EH (cell line): ENCODE measurements at places on chromosomes 6 and 20.

GRCh38 chr20:42435230-42435629 is 754.5 kb downstream of the PTPRT start:
- DNase-seq = no peak

DNA sequence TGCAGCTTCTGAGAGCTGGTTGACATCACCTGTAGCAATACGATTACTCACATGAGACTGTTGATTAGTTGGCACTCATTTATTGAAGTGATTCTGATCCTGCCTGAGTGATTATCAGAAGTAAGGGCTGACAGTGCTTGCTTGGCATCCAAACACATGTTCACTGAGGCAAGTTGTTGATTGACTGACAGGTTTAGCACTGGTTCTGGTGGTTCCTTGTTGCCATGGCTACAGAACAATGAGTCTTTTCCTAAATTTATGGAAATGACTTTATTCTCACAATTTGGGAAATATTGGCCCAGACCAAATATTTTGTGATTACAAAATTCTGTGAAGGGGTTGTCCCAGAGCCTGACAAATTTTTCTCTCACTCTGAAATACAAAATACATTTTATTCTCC is 146.0 kb upstream of the RAB32 start:
- DNase-seq = no peak

GRCh38 chr6:90434094-90434493 is 137.5 kb upstream of the BACH2 start:
- DNase-seq = peak; percentile 6

DNA sequence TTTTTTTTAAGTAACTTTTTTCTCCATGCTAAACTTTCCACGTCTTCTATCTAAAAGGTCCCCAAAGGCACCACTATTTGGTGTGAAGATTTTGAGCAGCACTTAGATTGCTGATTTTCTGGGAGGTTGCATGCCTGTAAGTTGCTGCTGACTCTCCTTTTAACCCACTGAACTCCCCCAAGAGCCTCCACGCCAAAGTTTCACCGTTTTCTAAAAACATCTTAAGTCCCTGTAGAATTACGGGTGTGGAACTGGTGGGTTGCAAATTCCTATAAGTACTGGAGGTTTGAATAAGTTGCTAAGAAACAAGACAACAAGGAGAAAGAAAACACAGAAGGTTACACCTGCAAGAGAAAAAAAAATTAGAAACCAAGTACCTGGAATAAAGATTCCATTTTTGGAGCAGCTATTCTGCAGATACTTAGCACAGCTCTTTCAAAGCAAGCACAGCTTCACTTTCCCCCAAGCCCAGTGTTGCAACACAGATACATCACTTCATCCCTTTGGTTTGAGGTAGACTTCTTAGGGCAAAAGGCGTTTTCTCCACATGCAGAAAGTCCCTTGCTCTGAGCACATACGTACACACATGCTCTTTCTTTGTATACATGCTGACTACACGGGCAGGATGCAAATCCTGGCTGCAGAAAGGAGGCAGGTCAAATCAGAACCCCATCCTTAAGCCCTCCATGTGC is 5.0 kb downstream of the JAG1 start:
- DNase-seq = peak; percentile 20

DNA sequence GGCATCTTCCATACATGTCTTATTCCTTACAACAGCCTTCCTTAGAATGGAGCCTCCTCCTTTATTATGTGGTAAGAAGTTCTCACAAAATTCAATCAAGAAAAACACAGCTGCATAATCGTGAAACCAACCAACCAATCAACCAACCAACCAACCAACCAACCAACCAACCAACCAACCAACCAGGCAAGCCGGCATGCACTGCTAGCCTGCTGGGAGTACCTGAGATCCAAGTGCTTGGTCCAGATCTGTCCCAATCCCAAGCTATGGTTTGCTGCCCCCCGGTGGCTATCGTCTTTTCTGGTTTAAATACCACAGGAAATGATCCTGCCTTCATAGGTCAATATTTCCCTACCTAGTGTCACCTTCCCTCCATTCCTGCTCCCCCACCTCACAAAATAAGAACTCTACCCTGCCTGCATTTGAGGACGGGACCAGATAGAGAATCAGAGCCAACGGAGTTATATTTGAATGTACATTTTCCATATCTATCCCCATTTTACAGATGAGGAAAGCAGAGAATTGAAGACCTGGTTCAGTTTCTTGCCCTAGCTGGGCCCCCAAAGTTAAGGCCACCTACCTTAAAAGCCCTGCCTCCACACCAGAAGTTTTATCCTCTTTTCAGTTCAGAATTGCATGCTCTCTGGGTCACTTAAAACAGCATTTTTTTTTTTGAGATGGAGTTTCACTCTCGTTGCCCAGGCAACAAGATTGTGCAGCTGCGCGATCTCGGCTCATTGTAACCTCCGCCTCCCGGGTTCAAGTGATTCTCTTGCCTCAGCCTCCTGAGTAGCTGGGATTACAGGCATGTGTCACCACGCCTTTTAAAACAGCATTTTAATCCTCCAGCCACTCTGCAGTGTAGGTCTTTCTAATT is 27.1 kb downstream of the RAB44 start:
- DNase-seq = peak; percentile 71

GRCh38 chr20:42190084-42190483 is 571.9 kb upstream of the CHD6 start:
- DNase-seq = no peak

DNA sequence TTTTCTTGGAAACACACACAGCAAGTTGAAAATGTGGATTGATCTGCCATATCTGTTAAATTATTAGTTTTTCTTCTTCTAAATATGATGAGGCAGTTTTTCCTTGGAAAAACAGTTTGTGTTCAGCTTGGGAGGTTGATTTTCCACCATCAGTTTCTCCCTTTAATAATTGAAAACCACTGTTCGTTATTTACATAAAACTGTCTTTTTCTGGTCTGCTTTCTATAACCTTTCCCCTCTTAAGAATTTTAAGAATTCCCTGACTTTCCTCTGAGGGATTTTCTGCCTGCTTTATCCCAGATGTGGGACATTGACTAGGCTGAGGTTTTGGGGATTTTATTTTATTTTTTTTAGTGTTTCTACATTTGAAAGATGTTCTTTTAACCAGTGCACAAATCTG is 27.2 kb downstream of the DSE start:
- peak; percentile 82 for DNase-seq

DNA sequence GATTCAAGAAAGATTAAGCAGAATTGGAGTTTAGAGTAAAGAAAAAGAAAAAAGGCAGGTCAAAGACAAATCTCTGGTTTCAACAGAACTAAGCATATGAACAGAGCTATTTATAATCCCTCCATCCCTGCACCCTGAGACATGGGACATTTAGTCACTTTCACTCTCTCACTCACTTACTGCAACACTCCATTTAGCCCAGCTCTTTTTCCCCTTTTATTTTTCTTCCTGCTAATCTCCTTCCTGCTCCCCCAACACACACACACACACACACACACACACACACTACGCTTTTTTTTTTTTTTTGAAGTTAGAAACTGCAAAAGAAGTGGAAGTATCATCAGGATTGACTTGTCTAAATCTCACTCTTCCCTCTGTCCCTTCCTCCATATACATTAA is 45.1 kb upstream of the TBC1D7 start:
- peak; percentile 7 for DNase-seq

GRCh38 chr6:18551228-18551627 is 164.1 kb downstream of the RNF144B start:
- peak; percentile 62 for DNase-seq

DNA sequence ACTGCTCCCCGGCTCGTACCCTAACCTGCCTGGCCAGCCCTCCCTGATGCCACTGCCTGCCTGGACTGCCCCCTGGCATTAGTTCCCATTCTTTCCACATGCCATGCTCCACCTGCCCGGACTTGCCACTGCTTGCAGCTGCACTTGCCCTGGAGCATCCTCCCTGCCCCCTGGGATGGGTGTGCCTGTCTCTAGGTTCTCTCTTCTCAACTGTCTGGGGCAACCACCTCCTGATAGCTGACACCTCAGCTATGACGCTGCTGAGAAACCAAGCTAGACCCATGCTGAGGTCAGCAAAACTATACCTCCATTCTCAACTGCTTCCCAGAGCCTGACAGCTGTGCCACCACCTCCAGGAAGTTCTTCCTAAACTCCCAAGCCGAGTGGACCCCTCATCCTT is 72.1 kb downstream of the PERP start:
- DNase-seq = no peak

GRCh38 chr20:51020657-51021056 is 2.2 kb downstream of the KCNG1 start:
- DNase-seq = no peak

- DNase-seq = no peak
These were observed 144.9 kb downstream of the THBS2 start for GRCh38 chr6:169108753-169109152.

DNA sequence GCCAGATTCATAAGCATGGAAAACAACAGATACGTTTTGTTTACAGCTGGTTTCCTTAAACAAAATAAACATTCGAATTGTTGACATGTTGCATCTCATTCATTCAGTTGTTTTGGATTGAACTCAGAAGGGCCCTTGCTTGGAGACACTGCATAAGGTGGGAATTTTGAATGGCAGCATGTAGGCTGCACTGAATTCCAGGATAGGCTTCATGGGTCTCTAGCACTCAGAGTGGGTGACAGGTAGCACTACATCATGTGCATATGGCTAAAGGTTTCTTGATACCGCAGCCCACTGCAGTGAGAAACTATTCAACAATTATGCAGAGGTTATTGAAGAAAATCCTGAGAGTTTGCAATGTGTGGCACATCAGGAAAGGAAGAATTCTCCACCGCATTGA is 1.6 kb downstream of the BEND6 start:
- no peak for DNase-seq

- peak; percentile 86 for DNase-seq
These were observed 394.6 kb upstream of the JARID2 start for GRCh38 chr6:14851281-14851680.

DNA sequence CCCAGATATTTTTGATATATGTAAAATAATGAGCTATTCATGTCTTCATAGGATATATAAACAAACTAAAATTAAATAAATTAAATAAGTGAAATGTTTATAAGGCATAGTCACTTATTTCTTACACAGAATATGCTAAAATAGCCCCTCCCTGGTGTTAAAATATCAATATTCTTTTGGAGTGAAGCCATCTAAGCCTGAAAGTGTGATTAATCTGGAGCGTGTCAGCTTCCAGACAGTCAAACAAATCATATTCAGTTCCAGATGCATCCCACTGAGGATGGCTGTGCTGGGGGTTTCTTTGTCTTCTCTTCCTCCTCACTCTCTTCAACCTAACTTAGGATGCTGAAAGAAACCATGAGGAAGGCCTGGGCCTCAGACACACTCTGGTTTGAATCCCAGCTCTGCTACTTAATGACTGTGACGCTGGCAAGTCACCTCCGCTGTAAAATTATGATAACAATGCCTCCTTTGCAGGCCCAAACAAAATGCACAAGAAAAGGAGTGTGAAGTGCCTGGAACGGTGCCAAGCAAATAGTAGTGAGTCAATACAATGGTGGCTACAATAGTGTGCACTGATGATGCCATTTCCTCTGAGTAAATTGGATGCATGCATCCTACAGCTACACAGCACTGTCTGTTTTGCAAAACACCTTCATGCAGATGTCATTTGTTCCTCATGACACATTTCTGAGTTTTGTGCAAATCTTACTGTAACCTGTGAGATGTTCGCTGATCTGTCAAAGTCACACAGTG is 161.4 kb downstream of the FOXC1 start:
- peak; percentile 53 for DNase-seq

GRCh38 chr20:63696628-63697356 is at the start of gene TNFRSF6B:
Gene TNFRSF6B (plus strand): TSS chr20:63696652. CDS start chr20:63696768, 116 bp downstream.
- no peak for DNase-seq

GRCh38 chr6:112920994-112921393 is 573.9 kb downstream of the RFPL4B start:
- no peak for DNase-seq

DNA sequence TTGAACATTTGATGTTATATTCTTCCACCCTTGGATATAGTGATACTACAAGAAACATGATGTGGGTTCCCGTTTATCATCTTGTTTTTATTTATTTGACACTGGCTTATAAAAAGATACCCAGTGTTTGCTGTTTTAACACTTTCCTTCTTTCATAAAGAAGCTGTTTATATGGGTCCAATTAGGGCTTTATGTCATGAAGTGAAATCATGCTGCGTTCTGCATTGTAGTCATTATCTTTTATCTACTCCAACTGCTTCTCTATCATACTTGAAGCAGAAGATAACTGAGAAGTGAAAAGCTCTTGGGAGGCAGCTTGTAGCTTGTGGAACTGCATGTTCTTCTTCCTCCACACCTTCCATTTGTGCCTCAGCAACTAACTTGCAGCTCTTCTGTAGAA is 57.8 kb downstream of the GPX5 start:
- no peak for DNase-seq

GRCh38 chr6:317448-318144 is 25.3 kb downstream of the DUSP22 start:
- DNase-seq = no peak

DNA sequence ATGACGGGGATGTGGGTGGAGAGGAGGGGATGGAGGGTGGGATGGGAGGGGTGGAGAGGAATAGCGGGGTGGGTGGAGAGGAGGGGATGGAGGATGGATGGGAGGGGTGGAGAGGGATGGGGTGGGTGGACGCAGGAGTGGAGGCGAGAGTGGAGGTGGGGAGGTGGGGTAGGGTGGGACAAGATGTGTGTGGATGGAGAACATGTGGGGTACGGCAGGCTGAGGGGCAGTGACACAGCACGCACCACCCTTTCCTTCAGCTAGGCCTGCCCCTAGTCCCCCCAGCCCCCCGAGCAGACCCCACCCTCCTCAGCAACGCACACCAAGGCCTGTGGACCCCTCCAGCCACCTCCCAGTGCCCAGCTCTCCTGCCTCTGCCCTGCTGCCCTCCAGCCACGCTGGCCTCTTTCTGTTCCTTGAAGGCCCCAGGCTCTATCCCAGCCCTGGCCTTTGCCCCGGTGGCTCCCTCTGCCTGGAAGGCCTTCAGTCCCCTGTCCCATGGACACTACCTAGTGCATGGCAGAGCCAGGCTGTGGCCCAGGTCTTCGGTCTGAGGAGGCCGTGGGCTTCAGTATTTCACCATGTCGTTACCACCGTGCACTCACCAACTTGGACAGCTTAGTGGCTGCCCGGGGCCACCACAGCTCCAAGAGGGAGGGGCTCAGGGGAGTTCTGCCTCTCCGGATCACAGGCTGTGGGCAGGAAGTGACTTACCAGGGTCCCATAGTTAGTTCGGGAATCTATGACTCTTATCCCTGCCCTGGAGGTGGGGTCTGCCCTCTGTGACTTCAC is 78.4 kb upstream of the PMEPA1 start:
- no peak for DNase-seq

DNA sequence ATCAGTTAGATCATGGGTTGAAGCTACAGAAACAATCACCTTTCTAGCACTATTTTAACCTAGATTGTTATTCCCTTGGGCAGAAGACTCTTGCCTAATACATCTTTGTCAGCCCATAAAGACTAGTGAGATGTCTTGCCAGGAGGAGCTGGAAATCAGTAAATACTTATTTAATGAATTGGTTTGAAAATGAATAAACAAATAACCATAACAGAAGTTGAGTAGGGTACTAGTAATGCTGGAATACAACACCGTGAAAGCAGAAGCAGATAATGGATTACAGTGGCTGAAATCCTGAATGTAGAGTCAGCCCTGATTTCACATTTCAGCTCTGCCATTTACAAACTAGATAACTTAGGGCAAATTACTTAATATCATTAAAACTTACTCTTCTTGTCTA is 236.1 kb downstream of the PACRG start:
- no peak for DNase-seq
